ENCODE measurements at places on chromosomes 6 and 20. TPM values are rescaled to one million over a fixed set of nuclear protein-coding genes. Genes with fewer than 3 reads are reported as not detected.

GRCh38 chr6:33286946-33287914 is 1.8 kb downstream of the WDR46 start:
- DNase-seq = no peak

DNA sequence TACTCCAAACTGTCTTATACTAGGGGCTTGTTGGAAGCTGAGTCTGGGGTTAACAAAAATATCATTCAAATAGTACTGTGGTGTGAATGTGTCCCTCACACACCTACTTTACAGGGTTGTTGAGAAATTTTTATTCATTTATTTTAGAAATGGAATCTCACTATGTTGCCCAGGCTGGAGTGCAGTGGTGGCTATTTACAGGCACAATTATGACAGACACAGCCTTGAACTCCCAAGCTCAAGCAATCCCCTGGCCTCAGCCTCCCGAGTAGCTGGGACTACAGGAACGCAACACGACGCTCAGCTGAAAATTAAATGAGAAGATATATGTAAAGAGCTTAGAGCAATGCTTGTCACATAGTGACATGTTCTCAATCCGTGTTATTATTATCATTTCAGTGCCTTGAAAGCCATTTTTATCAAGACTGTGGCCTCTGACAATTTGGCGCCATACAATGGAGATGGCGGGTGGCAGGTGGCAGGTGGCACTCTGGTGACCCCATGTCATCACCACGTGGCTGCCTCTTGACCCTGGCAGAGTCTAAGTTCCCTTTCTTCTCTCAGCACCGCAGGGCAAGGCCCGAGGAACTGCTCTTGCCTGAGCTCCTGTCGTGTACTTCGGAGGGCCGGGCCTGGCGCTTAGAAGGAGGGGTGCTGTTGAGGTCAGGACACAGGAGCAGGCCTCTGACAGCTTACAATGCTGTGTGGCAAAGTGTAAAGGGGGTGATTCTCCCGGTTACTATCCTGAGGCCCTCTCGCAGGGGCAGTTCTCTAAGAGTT is 64.5 kb downstream of the STX11 start:
- DNase-seq = no peak

- no peak for DNase-seq
These were observed 2.2 kb downstream of the SNX21 start for GRCh38 chr20:45835825-45836224.

GRCh38 chr6:19299129-19299528 is 538.0 kb upstream of the ID4 start:
- no peak for DNase-seq

SCP2D1 gene
- total RNA-seq = not detected

PXDC1 gene
- total RNA-seq = 0.29 TPM
